ENCODE measurements at places on chromosomes 3 and 15.

- DNase-seq = peak; percentile 25
Observed at GRCh38 chr3:197458179-197458707, 97.5 kb downstream of the BDH1 start.

DNA sequence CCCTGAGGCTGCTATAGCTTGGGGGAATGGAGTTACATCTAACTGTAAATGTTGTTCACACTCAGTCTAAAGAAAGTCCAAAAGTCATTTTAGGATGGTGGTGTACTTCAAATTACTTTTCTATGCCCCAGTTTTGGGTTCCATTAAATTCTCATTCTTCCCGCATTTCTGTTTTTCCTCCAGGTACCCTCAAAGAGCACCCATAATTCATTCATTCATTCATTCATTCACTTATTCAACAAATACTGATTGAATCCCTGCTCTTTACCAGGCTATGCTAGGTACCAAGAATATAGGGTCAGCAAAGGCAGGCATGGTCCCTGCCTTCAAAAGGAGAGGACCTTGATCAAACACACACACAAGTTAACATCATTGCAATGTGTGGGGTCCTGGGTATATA, 76.1 kb downstream of the CCNL1 start:
- DNase-seq = no peak

DNA sequence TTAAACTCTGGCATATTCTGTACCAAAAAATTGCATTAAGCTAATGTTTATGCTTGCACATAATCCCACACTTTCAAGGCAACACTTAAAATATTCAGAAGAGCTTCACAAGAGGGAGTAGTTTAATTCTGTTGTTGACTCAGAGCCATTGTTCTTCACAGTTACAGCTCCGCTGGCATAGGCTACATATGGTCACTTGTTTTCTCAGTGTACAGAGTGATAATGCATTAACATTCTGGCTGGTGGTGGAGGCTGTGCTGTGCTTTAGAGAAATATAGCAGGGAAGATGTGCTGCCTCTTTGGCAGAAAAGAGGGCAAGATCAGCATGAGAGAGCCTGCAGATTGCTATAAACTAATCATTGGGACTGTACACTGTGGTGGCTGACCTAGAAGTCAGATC, 13.3 kb downstream of the NLGN1 start:
- DNase-seq = no peak

GRCh38 chr3:133506215-133506901, 67.1 kb upstream of the CDV3 start:
- no peak for DNase-seq

GRCh38 chr3:120475722-120476377, 25.1 kb upstream of the FSTL1 start:
- peak; percentile 49 for DNase-seq

GRCh38 chr3:129855170-129855831, 38.2 kb downstream of the TMCC1 start:
- peak; percentile 71 for DNase-seq

GRCh38 chr3:136658946-136659682, 93.1 kb downstream of the STAG1 start:
- peak; percentile 74 for DNase-seq

GRCh38 chr3:137020315-137020714, 62.5 kb downstream of the IL20RB start:
- DNase-seq = no peak

DNA sequence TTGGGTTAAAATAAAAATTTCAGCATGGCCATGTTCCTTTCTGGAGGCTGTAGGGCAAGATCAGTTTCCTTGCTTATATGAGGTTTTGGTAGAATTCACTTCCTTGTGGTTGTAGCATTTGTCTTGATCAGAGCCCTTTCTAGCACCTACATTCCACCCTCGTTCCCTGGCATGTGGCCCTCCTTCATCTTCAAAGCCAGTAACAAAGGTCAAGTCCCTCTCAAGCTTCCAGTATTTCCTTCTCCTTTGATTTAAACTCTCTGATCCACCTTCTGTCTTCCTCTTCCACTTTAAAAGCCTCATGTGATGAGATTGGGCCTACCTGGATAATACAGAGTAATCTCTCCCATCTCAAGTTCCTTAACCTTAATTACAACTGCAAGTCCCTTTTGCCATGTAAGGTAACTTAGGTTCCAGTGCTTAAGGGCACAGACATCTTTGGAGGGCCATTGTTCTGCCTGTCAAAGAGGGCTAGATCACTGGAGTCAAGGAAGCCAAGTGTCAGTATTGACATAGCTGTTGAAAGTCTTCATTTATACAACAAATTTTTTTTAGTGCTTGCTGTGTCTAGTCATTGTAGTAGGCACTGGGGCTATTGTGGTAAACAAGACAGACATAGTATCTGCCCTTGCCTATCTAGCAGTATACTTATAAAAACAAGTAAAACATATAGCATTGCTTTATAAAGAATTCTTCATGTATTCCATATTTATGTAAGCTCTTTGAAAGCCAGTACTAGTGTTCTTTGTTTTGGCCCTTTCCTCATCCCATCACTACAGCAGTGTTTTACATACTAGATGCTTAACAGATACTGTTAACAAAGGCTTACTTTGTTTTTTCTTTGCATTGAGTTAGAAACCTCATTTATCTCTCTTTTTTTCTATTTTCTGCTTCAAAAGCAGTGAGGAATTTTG, 40.7 kb downstream of the GLCE start:
- DNase-seq = no peak

Measured in fibroblast of pulmonary artery (primary cell).